ENCODE measurements at places on chromosomes 13 and 19.

DNA sequence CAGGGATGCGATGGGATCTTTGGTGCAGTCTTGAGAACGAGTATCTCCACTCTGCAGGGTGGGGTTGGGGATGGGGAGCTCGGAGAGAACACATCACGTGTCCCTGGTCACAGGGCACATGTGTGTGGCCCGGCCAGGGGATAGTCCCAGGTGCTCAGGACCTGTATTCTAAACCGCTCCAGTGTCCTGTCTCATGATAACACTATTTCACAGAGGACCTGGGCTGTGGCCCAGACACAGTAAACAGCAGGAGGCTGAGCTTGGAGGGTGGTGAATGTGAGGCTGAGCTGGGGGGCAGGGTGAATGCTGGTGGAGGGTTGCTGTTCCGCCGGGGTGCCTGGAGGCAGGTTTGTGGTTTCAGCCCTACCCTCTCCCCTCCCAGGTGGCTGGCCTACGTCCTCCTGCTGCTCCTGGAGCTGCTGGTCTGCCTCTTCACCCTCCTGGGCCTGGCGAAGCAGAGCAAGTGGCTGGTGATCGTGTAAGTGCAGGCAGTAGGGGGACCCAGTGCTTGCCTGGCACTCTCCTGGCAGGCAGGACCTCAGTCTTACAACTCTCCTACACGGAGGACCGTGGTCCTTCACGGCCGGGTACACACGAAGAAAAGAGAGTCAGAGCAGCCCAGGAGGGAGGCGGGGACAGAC is 11.1 kb downstream of the TTYH1 start:
- no peak for DNase-seq

- no peak for DNase-seq
These were observed 214.1 kb downstream of the COL4A1 start for GRCh38 chr13:110092831-110093247.

DNA sequence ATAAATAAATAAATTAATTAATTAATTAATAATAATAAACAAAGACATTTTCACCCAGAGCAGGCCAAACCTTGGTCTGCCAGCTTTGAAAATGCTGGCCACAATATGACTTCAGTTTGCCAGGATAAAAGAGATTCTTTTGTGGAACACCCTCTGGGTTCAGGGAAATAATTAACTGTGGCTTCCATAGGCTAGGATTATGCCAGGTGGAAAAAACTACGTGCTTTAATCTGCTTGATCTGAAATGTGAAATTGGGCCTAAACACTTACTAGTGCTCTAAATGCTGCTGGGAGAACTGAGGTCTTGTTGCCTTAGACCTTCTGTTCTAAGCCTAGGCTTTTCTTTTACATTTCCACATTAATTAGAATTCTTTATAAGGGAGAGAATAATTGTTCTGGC is 650.0 kb downstream of the DIAPH3 start:
- no peak for DNase-seq

DNA sequence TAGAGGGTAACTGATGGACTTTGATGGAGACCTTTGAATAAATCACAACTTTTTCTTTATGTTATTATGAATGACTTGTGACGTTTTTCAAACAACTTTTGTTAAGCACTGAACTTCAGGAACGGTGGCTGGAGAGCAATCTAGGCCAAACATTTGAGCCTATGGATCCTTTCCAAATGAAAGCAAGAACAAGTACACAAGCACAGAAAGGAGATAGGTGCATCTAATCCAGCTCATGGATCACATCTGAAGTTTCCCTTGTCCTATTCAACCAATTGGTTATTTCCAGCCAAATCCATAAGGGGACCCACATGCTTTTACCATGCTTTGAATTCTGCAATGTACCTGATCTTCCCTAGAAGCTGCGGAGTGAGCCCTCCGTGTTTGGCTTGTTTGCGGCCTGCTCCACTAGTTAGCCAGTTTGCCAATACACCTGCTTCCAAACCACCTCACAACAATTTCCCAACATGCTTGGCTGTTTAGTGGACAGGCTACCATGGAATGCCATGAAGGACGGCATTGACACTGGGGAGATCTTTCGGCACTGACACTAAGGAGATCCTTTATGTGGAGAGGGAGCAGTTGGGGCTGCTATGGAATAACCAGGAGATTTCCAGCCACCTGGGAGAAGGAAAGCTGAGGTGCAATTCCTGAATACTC is 315.9 kb downstream of the DNAJC15 start:
- no peak for DNase-seq

DNA sequence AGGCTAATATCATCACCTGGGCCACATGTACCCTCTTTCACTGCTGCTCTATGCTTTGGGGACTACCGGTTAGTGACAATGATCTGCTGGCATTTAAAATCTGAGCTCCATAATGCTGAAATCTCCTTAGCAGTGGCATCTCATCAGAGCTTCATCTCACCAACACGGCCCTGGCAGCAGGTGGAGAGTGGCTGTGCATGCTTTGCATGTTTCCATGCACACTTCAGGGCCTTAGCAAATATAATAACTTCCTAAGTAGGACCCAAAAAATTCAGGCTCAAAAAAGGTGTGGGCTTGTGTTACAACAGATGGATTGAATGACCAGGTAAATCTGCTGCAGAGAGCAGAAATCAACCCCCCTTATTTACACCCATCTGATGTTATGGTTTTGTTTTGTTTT is 55.2 kb downstream of the ALOX5AP start:
- DNase-seq = no peak

DNA sequence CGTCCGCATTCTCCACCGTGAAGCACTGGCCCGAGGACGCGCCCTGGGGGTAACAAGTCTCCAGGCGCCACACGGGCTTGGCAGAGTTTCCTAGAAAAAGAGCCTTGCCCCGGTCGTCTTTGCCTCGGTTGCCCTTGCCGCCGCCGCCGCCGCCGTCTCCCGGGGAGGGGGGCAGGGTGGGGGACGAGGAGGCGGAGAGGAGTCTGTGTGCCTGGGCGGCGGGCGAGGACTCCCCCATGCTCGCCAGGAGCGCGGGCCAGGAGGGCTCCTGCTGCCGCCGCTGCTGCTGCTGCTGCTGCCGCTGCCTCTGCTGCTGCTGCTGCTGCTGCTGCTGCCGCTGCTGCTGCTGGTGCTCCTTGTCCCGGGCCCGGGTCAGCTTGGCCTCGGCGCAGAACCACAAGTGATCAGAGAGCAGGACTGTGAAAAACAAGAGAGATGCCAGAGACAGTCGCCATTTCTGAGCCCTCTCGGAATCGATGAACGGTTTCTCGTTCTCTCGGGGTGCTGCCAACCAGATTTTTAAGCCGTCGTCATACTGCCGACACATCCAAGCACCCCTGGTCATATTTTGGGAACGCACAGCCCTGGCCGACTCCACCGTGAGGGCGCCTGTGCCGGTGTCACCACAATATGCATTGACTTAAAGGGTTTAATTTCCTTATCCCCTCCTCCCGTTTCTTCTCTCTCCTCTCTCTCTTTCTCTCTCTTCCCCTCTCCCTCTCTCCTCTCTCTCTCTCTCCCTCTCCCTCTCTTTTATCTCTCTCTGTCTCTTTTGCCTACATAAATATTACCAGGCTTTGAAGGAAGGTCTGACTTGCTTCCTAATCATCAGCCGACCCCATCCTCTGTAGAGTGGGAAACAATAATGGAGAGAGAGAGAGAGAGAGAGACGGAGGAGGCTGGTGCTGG is 349.1 kb downstream of the LIG4 start:
- DNase-seq = no peak

DNA sequence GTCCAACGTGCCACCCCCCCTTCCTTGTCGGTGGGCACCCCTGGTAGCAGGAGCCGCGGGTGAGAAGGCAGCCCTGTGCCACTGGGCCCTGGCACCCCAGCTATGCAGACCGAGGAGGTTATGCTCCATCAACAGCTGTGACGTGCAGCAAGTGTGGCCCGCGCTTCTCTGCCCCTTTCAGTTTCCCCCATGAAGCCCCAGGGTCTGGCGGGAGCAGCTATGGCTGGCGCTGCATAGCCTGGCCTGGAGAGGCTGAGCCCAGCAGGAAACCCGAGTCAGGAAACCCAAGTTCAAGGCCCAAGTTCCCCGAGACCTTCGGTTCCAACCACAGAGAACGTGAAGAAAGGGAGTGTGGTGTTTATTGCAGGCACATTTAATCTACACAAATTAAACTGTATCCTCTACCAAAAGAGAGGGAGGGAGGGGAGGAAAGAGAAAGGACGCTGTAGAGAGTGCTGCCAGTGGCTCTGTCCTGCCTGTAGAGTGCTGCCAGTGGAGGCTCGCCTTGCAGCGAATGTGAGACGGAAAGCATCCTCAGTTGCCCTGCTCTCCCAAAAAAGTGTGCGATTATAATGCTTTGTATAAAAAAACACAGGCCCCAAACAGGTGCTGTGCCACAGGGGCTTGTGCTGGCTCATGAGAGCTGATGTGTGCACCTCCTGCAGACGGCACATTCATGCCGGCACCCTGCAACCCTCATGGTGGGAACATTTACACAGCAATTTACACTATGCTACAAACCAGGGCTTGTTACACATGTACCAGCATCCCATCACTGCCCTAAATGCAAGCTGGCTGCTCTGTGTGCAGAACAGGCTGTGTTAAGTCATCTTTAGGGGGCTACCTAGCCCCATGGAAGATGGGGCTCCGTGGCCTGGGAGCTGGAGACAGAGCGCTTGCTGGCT is 16.3 kb downstream of the POP4 start:
- DNase-seq = peak; percentile 6

DNA sequence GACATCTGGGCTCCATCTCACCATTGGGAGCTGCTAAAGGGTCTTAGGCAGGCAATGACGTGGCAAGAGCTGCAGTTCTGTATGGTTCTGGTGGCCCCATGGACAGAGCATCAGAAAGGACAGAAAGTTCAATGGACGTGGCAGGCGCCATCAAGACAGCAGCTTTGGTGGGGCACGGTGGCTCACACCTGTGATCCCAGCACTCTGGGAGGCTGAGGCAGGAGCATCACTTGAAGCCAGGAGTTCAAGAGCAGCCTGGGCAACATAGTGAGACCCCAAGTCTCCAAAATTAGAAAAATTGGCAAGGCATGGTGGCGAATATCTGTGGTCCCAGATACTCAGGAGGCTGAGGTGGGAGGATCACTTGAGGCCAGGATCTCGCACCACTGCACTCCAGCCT is 9.5 kb downstream of the EVI5L start:
- DNase-seq = no peak

DNA sequence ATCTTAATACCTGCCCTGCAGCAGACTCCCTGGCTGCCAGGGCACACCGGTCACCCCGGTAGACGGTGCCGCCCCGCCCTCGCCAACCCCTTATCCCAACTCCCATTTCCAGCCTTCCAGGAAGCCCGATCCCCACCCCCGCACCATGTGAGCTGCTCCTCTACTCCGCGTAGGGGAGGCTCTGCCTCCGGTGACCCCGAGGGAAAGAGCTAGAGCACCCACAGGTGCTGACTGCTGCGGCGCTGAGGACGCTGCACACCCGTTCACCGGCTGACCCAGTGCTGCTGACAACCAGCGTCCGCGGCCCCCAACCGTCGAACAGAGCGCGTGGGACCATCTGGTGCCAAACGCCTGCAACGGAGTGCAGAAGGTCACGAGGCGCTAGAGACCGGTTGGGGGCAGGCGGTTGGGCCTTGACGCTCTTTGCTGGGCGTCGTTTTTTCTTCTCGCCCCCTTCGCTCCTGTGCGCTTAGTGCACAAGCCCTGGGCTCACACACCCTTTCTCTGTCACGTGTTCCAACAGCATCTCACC is 59.6 kb upstream of the ZNF599 start:
- no peak for DNase-seq

DNA sequence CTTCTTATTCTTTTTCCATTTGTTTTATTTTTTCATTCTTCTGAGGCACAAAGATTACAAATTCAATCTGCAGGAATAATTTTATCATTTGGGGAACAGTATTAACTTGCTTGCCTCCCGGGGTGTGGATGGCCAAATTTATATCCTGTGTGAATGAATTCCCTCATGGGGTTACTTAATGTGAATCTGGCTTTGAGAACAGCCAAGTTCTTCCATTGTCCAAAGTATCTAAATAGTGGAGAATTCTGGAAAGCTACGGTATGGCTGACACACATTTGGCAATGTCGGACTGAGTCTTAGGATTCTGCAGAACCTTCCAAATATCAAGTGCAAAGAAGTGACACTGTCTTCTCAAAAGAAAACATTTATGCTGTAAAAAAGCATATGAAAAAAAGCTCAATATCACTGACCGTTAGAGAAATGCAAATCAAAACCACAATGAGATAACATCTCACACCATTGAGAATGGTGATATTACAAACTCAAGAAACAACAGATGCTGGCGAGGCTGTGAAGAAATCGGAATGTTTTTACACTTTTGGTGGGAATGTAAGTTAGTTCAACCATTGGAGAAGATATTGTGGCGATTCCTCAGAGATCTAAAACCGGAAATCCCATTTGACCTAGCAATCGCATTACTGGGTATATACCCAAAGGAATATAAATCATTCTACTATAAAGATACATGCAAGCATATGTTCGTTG is 620.2 kb downstream of the EFNB2 start:
- DNase-seq = no peak

DNA sequence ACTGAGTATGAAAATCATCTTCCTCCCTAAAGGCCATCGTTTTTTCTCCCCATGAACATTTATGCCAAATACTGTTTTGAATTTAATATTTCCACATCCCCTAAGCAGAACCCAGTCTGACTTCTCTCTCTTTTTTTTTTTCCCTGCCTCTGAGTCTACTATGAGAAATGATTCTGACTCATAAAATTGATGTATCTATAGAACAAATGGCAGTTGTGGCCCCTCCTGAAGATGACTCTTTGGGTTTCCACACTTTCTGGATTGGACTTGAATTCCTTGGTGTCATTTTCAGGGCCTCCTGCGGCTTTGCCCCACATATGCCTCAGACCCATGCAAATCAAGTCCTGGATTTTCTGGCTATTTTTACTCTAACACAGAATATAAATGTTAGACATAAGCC is 22.7 kb upstream of the NAXD start:
- DNase-seq = no peak

- DNase-seq = no peak
These were observed 2.9 kb downstream of the CYSLTR2 start for GRCh38 chr13:48656608-48657007.

GRCh38 chr13:32940601-32941000 is 75.6 kb upstream of the KL start:
- DNase-seq = no peak

DNA sequence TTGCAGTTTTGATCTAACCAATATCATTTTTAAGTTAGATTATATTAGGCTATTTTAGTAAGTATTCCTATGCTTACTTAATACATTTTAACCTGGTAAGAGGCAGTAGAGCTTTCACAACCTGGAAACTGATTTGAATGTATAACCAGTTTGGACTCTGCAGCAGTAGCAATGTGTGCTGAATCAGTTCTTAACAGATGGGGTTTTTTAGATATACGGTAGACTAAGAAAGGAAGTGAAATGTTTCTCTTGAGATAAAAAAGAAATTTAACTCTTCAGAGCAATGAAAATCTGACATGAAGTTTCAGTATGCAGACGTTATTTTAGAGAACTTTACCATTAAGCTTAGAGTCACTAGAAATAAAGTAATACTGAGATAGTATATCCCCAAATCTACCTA is 2.7 kb downstream of the NBEA start:
- DNase-seq = no peak

DNA sequence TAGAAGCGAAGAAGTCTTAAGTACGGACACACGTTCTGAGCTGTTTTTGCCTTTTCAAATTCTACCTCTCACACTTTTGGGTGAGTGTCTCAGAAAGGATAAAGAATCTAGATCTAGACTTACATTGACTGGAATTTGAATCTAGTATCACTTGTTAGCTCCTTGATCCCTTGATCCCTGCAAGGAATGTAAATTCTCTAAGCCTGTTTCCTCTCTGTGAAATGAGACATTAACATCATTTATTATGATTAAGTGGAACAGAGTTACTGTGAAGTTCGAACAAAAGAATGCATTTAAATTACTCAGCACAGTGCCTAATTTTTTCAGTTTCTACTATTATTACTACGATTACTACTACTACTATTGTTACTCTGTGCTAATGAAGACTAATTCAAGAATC is 86.6 kb upstream of the POSTN start:
- DNase-seq = no peak

- DNase-seq = no peak
These were observed 9.4 kb downstream of the LCP1 start for GRCh38 chr13:46172531-46172991.
